Stimulated activated CD8-positive, alpha-beta memory T cell treated with anti-CD3 and anti-CD28 coated beads, Interleukin-7, amount 100 ng/mL, for 1 hour (primary cell): ENCODE measurements at places on chromosomes 12 and 14.

GRCh38 chr12:27772328-27773049 is 7.5 kb upstream of the KLHL42 start:
- DNase-seq = no peak

DNA sequence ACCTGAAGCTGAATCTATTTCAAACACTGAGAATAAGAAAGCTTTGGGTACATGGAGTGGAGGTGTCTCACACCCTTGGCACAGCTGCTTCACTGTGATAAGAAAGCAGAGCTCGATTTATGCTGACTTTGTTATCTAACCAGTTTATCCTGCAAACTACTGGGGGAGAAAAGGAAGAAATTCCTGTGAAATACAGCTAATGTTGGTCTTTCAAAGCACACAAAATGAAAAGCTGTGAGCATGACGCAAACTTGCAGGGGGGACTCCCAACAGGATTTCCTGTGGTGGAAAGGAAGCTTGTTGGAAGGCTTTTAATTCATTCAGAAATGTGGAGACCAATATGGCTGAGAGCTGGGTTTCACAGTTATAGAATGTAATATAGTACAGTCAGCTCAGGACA is 53.4 kb downstream of the SRGAP1 start:
- DNase-seq = no peak

DNA sequence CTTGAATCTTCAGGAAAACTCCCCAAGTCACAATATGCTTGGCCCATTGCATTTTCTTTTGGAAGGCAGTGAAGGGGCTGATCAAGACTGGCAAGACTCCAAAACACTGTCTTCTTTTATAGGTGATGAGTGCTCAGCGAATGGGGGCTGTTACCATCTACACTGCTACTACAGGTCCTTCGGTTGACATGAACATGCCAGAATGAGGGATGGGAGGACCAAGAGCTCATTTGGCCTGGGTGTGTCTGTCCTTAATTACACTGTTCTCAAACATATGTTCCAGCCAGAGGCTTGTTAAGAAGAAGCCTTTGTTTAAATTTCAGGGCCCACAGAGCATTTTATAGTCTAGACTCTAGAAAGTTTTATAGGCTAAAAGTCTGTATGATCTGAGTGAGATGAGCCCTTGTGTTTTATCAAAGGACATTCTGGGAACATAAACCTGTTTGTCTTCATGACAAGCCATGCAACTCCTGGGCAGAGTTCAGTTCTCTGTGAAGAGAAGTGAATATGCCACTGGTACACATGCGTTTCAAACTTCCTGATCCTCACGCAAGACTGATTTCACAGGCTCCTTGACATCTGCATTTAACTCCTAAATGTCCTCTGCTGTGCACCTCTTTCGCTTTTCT is 4.7 kb upstream of the FAM234B start:
- no peak for DNase-seq

DNA sequence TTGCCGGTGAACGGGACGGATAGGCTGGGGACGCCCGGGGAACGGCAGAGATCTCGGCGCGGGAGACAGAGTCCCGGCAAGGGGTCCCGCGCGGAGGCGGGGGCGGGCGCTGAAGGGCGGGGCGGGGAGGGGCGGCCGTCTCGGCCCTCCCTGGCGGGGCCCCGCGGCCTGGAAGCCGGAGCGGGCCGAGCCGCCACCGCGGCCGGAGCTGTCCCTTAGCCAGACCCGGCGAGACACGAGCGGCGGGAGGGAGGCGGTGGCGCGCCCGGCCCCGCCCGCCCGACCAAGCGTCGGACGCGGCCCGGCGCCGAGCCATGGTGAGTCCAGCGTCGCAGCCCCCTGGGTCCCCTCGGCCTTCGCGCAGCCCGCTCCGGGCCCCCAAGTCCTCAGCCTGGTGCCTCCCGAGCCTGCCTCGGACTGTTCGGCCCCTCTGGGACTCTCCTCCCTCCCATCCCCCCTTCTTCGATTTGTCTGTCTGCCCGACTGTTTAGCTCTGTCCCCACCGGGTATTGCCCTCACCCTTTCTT is at the start of gene ARHGEF40:
ARHGEF40 (plus strand) TSS at position 222 of the 527 bp plus-strand sequence; CDS start at position 315, 93 bp downstream.
- no peak for DNase-seq

DNA sequence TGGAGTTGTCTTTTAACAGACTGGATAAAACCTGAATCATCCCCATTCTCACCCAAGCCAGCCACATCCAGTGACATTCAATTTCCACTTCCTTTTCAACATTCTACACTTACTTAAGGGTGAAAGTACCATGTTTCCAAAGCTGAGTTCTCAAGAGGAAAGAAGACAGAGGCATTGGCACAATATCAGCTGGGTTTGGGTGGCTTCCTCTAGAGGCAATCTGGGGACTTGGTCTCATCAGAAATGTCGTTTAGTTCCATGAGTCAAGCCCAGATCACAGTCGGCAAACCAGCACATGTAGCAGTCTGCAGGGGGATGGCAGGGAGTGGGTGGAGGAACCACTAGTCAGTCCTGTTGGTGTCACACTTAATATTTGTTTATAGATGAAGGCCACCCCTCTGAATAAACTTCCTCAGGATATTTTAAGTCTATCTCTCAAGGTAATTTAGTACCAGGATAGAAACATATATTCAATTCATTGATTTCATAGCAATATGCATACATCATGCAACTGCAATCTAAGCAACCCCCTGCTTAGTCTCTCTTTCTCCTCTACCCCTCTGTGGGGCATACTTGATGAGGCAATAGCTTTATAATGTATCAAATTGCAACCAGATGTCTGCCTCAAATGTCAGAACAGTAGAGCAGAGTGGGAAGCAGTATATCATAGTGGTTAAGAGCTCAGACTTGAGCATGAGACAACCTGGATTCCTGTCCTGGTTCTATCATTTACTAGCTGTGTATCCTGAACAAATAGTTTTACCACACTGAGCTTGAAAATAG is 3.0 kb downstream of the SRRM4 start:
- DNase-seq = no peak

DNA sequence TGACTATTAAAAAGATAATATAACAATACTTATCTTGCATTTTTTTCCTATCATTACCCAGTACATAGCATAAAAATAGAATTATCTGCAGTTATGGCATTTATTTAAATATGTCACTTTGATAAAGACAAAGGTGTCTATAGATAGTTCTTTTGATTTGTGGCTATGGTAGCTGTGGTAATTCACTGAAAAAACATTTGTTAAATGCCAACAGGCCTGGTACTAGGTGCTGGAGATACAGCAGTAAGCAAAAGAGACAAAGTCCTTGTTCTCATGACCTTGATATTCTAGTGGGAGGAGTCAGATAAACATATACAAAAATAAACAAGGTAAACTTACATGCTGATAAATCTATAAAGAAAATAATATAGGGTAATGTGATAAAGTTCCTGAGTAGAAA is 44.7 kb downstream of the INSM2 start:
- no peak for DNase-seq

GRCh38 chr14:53655080-53655785 is 301.4 kb downstream of the BMP4 start:
- no peak for DNase-seq

- DNase-seq = no peak
Measured at GRCh38 chr14:94089479-94089878, 8.4 kb downstream of the IFI27L1 start.

- DNase-seq = no peak
Measured at GRCh38 chr14:68657300-68658028, 135.4 kb downstream of the ZFP36L1 start.

DNA sequence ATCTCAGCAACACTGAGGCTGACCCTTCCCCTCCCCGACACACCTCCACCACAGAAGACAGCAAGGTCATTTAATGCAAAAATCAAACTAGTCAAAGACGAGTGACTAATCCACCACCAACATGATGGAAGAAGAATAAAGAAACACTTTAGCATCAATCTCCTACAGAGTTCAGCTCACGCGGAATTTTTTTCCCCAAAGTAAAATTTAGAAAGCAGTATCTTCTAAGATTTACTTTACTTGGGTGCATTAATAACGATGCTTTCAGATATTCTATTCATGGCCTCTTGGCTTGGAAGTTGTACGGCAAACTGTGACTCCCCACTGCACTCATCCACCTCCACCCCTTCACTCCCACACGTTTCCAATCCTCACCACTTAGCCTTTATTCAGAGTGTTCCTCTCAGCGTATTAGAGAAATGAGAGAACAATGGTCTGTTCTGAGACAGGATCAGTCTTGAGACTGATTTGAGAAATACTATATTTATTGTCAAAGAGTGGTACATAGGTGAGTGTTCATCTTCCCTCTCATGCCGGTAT is 1.9 kb downstream of the EGLN3 start:
- no peak for DNase-seq

- DNase-seq = no peak
Measured at GRCh38 chr12:31629756-31630732, 29.4 kb upstream of the ETFBKMT start.

DNA sequence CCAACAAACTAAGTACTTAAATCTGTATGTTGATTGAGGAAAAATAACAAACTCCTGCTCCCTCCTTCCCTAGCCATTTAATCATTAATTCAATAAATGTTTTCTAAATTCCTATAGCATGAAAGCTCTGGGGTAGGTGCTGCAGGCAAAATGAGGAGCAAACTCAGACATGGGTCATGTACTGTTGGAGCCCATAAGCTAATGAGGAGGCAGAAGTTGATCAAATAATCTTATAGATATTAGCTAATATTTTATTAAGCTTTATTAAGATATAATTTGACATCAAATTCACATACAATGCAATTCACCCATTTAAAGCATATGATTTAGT is 70.6 kb downstream of the SYNE2 start:
- no peak for DNase-seq

GRCh38 chr12:101592448-101592847 is 2.3 kb upstream of the MYBPC1 start:
- DNase-seq = no peak

DNA sequence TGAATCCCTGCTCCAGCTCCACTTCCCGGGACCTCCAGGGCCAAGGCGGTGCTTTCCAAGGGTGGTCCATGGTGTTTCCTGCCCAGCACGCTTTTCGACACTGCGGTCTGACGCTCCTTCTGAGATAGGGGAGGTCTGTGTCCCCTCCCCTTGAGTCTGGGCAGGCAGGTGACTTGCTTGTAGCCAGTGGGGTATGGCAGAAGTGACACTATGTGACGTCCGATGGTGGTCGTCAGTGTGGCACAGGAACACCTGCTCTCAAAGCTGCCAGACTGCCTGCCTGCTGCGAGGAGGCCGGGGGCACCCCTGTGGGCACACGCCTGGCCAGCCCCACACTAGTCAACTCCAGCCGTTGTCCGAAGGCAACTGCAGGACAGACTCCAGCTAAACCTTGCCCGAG is 16.0 kb upstream of the TRAF3 start:
- no peak for DNase-seq

GRCh38 chr12:3491938-3492792 is 1.2 kb downstream of the PRMT8 start:
- no peak for DNase-seq

DNA sequence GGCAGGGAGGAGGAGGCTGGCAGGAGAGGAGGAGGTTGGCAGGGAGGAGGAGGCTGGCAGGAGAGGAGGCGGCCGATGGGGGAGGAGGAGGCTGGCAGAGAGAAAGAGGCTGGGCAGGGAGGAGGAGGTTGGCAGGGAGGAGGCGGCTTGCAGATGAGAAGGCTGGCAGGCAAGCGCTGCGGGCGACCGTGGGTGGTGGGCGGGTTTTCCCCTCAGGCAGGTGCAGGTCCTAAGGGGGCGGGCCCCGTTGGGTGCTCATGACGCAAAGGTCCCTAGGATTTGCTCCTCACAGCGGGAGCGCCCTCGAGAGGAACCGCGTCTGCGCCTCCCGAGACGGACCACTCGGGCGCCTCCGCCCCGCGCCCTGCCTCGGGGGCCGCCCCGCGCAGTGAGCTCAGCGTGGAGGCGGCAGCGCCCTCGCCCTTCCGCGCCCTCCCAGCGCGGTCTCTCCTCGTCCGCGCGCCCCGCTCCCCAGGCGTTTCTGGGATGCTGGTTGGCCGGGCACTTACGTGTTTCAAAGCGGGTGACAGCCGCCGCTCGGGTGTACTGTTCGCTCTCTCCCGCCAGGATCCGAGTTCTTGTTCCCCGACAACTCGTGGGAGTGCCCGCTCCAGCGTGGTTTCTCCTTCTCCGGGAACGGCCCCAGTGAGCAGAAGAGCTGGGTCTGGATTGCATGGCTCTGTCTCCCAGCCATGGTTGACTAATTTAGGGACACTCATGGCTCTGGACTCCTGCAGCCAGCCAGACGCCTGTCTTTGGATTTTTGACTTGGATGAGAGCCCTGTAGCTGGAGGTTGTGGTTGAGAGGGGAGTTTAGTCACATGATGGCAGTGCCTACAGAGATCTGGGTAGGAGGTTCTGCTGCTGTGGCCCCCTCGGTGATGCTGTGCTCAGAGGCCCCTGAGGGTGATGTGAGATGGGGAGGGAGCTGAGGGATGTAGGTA is 64.1 kb upstream of the PPP4R3A start:
- peak; percentile 48 for DNase-seq

DNA sequence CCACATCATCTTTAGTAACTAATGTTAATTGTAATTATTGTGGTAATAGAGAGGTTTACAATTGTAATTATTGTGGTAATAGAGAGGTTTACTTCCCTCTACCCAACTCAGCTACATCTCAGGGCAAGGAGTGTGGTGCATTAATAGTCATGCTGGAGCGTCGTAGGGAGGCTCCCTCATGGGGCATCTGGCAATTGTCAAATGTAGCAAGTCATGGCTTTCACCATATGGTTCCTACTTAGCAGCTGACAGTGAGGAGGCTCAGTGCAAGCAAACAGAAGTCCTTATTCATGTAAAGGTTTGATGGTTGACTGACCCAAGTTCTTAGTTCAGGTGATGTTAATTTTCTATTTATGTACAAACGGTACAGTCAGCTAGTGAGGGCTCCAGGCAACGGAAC is 1012.0 kb downstream of the FLRT2 start:
- DNase-seq = no peak

DNA sequence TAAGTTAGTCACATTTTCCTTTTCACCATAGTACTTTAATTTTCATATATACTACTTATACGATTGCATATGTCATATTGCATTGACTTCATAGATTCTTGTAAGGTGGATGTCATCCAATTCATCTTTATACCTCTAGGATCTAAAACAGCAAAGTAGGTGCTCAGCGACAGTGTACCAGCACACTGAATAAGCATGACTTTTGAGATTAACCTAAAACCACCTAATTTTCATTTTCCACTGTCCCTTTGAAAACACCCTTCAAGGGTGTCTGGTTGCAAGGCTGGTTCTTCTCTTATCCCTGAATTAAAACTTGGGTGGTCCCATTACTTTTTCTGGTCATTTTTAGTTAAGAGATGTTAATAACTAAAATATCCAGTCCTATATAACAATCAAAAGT is 4.4 kb downstream of the GPR19 start:
- DNase-seq = no peak

DNA sequence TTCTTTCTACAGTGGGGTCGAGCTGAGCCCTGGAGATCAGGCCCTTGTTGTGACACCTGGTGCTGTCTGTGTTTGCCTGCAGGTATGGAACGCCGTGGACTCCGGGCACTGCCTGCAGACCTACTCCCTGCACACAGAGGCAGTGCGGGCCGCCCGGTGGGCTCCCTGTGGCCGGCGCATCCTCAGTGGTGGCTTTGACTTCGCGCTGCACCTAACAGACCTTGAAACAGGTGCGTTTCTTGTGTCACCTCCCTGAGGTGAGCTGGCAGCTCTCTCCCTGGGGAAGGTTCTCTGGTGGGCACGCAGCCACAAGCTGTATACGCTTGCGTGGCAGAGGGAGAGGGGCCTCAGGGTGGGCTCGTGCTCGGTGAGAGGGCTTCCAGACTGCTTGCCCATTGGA is 119.3 kb downstream of the BEGAIN start:
- no peak for DNase-seq
